ENCODE measurements at places on chromosomes 2 and 18.

GRCh38 chr2:232027530-232027929 is 66.0 kb downstream of the DIS3L2 start:
- DNase-seq: no peak

- no peak for DNase-seq
Measured at GRCh38 chr2:134398300-134398699, 144.4 kb downstream of the MGAT5 start.

- no peak for DNase-seq
Measured at GRCh38 chr2:196949116-196949515, 22.6 kb upstream of the PGAP1 start.

GRCh38 chr2:69600425-69600824 is 43.1 kb downstream of the AAK1 start:
- no peak for DNase-seq

DNA sequence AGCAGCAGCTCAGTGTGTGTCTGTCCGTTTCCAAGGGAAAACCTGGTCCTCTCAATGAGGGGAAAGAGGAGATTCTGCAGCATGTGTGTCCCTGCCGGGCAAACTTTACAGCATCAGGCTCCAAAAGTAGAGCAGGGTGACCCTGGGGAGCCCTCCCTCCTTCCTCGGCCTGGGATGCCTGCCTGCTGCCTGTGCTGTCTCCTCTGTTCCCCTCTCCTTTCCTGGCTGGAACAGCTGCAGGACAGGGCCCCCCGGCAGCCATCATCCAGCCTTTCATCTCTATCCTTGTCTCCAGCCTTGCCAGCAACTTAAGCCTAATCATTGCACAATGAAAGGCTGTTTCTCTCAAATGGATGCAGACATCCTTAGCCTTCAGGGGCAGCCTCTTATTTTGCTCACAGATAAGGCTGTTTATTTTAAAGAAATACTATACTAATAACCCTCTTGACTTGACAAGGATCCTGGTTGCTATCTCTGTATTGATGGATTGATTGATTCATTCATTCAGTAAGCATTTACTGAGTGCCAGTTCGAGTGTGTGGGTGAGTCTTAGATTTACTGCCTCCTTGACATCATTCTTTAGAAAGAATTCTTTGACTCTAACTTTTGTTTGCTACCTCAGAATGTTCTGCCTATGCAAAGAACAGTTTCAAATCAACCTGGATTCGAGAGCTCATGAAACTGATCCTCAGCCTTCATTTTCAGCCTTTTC is 40.6 kb upstream of the EDAR start:
- DNase-seq: no peak

GRCh38 chr2:112938904-112939303 is 27.9 kb downstream of the IL37 start:
- DNase-seq: no peak

GRCh38 chr2:179561702-179562101 is 297.1 kb upstream of the SESTD1 start:
- DNase-seq: no peak

GRCh38 chr2:36650031-36650829 is 46.3 kb upstream of the VIT start:
- DNase-seq: no peak

GRCh38 chr18:76866666-76867065 is 44.3 kb downstream of the ZNF236 start:
- DNase-seq: no peak

GRCh38 chr2:10410823-10411437 is 37.2 kb downstream of the ODC1 start:
- no peak for DNase-seq

DNA sequence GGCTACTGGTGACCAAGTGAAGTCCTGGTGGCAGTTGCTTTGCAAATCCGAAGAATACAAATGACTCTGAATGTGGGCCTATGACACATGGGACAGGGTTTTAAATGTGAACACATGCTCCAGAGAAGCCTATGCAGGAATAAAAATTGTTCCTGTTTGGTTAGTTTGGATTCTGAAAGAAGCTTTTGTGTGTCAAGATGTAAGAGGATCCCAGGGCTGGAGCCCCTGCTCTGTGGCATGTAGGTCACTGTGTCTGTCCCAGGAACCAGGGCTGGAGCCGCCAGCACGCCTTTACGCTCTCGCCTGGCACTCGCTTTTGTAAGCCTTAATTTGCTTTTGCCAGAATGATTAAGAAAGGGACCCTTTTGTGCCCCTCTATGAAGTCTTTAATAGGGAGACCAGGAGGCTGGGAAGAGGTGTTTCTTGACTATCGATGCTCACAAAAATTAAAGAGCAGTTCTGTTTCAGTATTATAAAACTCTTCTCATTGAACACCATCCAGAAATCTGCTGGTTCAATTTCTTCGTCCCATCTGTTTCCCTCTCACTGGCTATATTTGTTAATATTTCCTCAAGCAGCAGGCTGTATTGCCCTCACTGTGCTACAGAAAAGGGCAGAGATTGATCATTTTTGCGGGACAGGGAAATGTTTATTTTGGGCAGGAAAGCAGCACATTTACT is 532.7 kb upstream of the POU3F3 start:
- DNase-seq: no peak

- no peak for DNase-seq
Measured at GRCh38 chr18:51168960-51169662, 28.4 kb downstream of the MEX3C start.

DNA sequence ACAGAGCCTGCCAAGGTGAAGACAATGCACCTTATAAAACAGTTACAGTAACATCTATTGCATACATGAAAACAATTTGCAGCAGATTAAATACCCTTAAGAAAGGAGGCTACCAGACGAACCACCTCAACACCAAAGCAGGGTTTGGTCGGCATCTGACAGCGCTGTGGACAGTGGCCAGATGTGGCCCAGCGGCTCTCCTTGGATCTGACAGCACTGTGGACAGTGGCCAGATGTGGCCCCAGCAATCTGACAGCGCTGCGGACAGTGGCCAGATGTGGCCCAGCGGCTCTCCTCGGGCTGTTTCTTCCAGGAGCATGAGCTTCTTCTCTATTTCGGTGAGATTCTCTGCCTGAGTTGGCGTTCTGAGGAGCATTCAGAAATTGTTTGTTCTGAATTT is 211.6 kb downstream of the ANKRD30B start:
- no peak for DNase-seq

DNA sequence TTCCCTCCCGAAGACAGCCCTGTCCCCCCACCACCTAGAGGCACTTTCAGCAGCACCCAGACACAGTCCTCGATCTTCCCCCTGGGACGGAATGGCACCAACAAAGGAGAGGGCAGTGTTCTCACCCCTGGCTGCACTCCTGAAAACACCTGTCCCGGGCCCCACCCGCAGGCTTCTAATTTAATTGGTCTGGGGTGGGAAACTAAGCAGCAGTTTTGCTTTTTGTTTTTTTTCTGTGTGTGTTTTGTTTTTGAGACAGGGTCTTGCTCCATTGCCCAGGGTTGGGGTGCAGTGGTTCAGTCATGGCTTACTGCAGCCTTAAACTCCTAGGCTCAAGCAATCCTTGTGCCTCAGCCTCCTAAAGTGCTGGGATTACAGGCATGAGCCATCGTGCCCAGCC is 38.4 kb upstream of the REL start:
- DNase-seq: no peak

DNA sequence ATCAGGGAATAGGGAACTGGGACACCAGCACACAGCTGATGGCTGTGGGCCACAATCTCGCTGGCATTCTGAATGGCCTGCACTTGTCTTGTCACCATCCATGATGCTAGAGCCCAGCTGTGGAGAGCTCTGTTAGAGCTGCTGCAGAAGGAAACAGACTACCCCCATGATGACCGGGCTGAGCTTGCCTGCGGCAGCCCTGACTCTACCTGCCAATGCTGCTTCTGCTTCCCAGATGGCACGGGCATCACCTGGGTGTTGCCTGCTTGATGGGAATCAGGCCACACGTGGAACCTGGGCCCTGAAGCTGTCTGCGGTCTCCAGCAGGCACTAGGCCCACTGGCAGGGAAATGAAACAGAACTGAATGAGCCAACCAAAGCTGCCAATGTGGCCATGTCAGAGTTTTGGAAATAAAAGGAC is 11.2 kb upstream of the DAW1 start:
- DNase-seq: no peak

GRCh38 chr18:49645841-49646351 is 84.0 kb downstream of the LIPG start:
- DNase-seq: no peak

DNA sequence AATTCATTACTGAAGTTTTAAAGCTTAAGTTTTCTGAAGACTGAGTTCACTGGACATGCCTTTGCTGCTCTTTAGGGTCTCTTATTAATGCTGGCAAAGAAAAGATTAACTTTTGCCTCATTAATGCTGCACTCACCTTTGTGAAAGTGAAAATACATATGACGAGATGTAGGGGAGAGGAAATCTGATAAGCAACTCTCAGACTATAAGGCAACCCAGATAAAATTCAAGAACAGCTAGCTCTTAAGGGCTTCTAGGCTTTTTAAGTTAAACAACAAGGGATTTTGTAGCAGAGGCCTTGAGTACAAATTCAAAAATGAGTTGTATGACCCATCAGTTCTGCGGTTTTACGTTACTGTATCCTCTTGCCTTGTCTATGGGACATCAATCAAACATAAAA is 143.7 kb downstream of the USP34 start:
- no peak for DNase-seq

DNA sequence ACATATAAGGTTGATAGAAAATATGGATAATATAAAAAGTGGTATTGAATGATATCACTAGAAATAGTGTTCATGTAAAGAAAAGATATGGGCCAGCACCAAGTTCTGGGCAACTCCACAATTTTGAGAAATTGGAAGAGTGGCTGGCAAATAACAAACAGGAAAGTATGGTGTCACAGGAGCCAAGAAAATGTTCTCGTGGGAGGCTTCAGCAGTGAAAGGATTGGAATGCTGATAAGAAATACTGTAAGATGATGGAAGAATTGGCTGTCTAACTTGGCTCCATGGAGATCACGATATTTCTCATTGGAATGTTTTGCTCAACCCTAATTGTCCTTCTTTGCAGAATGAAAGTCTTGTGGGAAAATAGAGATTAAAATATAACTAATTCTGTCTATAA is 856.8 kb downstream of the DPP10 start:
- DNase-seq: no peak

- DNase-seq: no peak
Measured at GRCh38 chr2:233353101-233353768, 1.1 kb upstream of the DGKD start.

GRCh38 chr2:212911011-212911410 is 240.4 kb downstream of the IKZF2 start:
- DNase-seq: no peak

DNA sequence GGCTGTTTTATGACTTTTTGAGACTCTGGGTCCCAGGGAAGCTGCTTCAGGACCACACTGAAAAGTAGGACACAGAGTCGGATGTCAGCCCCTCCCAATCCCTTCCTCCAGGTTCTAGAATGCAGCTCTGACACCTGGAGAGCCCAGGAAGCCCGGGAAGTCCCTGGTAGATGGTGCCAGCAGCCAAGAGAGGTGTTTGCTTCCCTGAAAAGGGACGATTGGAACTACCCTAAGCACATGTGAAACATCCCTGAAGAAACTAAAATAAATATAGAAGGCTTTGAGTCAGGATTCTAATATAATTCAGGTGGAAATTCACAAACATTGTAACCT is 163.2 kb upstream of the CYRIA start:
- DNase-seq: no peak

- DNase-seq: no peak
Measured at GRCh38 chr2:218823196-218823855, 8.3 kb downstream of the PRKAG3 start.

DNA sequence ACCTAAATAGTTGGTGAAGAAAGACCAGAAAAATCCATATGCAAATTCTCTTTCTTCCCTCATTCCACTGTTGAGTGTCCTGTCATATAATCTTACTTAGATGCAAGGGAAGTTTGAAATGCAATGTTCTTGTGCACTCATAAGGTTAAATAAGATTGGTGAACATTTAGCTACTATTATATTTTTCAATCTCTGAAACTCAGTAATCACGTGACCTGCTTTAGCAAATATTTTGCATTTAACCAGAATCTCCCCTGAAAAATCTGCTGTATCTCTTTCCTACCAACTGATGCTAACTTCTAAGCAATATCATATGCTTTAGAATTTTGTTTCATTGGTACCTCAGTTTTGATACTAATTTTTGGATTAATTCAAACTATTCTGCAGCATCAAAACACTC is 533.2 kb downstream of the RIT2 start:
- DNase-seq: no peak

- no peak for DNase-seq
Measured at GRCh38 chr2:33077844-33078243, 131.1 kb downstream of the LTBP1 start.

- DNase-seq: no peak
Measured at GRCh38 chr2:201183365-201183727, 405 bp downstream of the CASP10 start.

- no peak for DNase-seq
Measured at GRCh38 chr2:16160281-16161084, 220.1 kb downstream of the MYCN start.

DNA sequence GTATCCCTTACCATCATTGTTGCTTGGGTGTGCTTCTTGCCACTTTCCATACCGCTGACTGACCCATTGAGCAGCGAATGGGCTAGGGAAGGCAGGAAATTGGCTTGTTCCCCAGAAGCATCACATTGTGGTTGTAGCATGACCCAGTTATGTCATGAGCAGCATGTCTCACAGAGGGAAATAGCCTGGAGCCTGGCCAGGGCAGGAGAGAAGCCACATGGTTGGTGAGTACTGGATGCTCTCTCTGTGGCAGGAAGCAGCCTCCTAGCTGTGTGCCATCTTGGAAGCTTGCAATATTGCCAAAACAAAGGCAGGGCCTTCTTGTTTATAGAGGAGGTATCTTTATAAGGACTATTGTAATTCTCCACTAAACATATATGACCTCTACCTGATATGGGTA is 482.6 kb downstream of the PIK3C3 start:
- DNase-seq: no peak

- DNase-seq: no peak
Measured at GRCh38 chr2:102021779-102022178, 30.0 kb downstream of the IL1R2 start.

DNA sequence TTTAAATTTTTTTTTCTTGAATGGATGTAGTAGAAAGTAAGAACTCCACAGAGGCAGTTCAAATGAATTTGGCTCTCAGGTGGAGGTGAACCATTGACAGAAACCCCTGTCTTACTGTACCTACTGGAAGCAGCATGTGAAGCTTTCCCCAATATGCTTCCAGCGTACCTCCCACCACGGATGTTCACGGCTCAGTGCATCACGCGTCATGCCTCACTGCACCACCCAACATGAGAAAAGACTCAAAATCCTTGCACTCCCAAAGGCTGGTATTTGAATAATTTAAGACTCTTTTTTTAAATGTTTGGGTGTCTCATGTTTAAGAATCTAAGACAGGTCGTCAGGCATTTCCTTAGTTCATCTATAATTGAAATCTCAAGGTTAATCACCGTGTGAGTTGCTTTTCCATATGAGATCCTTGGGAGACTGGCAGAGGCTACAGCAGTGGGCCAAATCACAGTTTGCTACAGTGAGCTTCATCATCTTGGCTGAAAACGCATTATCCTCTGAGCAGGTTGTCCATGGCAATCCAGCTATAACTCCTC is 846.4 kb downstream of the DCDC2C start:
- no peak for DNase-seq

- no peak for DNase-seq
Measured at GRCh38 chr2:584863-585823, 92.1 kb downstream of the TMEM18 start.
